ENCODE measurements at places on chromosomes 3 and 15.

GRCh38 chr3:58953288-58953687, 96.5 kb downstream of the CFAP20DC start:
- no peak for DNase-seq

DNA sequence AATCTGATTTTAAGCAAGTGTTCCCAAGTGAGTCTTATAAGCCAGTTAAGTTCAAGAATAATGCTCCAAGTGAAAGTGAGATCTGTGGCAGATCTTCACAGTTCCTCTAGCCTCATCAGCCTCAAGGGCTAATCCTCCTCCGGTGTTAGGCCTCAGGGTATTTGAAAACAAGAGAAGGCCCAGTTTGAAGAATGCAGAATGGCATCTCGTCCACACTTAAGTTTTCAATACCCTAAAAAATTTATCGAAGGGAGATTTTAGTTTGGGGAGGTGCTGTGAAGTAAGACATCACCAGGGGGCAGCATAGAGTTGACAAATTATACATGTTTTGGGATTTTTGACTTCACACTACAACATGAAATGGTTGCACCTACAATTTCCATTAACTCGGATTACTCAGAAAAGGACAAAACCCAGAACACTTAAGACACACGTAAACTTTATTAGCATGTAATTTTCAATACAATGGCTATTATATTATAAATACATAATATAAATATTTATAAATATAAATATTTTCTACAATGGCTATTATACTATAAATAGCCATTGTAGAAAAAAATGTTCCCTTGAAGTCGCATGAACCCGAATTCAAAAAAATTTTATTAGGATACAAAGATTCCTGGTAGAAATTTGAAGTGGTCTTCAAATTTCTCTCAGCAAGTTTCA, 2.3 kb upstream of the TMEM266 start:
- DNase-seq = no peak

DNA sequence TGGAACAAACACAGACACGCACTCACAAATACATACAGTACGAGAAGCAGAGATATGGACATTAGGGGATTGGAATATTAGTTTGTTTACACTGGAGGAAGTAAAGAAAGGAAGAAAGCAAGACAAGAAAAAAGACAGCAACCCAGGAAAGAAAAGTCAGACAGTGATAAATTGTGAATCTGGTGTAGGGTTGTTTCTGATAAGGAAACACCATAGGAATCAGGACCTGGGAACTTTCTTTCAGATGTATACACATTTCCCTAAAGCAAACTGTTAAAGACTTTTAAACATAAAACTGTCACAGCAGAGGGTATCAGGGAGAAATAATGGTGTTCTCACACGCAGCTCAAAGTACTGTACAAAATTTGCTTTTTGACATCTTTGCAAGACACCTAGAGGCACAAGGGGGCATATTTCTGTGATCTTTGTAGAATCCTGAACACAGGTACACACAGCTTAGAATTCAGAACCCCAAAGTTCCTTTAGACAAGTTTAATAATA, 153.7 kb downstream of the TUSC7 start:
- no peak for DNase-seq

DNA sequence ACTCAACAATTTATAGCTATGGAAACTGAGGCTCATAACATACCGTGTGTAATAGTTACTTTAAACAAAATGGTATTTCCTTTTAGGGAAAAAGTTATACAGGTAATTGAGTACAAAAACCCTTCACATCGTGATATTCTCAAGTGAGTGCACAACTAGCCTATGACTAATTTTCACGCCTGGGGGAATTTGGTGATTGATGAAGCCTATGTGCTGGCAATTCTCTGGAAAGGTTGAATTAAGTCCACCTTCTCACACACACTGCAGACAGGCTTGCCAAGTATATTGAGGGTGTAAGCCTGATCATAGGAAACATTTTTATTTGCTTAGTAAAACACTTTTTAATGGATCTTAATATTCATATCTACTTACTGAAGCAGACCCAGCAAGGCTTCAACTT, 41.3 kb upstream of the ROBO2 start:
- DNase-seq = no peak

DNA sequence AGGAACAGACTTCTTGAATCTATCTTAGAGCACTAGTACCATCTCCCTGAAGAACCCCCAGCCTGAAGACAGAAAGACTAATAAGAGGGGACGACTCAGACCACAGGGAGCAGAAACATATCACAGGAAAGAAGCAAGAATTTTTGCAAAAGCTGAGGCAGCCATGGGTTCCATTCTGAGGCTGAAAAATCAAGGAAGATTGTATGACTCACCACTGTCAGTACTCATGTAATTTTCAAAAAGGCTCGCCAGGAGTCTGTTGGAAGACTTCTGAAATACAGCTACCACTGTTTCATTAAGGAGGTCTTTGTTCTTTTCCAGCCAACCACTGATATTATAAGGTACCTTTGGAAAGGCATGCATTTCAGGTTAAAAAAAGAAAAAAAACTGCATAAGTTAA, 47.5 kb downstream of the MYH15 start:
- DNase-seq = no peak

GRCh38 chr15:63971904-63972303, 74.4 kb downstream of the DAPK2 start:
- DNase-seq = no peak

DNA sequence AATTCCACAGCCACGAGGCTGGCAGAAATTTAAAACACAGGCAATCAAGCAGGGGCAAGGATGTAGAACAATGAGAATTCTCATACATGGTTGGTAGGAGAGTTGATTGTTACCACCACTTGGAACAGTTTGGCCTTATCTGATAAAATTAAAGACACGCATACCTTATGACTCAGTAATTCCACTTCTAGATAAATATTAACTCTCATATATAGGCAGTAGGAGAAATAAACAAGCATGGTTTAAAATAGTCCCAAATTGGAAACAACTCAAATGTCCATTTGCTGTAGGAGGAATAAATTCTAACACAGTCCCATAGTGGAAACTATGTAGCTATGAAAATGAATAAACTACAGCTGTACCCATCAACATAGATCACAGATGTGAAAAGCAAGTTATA, 42.3 kb upstream of the USP3 start:
- DNase-seq = no peak

DNA sequence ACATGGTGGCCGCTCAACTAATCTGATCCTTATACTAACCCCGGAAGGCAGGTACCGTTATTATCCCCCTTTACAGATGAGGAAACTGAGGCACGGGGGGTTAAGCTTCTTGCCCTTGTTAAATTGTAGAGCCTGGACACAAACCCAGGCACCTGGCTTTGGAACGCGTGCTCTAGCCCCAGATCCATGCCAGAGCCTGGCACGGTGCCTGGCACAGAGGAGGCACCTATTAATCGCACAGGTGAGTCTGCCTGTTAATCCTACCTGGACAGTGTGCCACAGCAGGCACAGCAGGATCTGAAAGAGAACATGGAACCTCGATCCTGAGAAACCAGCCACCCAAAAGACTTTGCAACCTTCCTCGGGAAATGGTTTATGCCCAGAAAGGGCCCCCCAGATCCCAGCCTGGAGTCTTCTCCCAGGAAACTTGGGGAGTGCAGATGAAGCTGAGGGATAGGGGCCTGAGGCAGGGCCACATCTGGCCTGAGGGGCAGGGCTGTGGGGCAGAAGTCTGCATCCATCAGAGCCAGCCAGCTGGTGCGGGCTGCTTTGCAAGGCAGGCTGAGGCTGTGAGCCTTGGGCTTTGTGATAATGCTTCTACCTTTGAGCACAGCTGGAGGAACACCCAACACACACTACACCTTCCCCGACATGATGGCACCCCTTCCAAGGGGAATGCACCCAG, 55.3 kb upstream of the SLC6A1 start:
- no peak for DNase-seq
